ENCODE measurements at places on chromosomes 7 and 10.

DNA sequence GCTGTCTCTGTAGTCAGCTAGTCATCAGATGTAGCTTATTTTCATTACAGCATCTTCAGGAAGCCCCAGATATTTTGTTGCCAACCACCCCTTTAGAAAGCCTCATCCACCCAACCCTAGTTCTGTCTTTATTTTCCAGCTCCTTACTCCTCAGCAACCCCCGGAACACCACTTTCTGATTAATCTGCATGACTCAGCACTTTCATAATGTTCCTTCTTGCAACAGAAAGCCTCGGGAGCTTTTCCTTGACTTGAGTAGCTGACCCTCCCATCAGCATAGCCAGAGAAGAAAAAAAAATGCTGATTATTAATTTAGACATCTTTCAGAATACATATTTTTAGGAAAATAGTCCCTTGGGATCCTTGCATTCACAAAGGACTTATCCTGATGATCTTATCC lies 244.0 kb upstream of the CXCL12 start:
- no peak for DNase-seq

GRCh38 chr7:139842401-139843210 lies 13.5 kb downstream of the TBXAS1 start:
- no peak for DNase-seq

DNA sequence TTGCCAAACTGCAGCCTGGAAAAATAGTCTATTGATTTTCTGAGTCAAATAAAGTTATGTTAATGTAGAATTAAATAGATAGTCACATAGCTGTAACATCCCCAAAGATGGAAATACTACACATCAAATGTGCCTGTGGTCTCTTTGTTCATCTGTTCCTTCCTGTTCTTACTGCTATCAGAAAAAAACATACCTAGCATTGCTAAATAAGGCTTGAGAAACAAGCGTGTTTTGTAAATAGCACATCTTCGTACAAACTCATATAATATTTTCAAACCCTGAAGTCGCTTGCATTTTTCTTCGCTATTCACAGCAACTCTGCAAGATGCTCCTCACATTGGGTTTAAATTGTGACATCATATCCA lies 116.1 kb downstream of the KLF6 start:
- DNase-seq, result no peak

DNA sequence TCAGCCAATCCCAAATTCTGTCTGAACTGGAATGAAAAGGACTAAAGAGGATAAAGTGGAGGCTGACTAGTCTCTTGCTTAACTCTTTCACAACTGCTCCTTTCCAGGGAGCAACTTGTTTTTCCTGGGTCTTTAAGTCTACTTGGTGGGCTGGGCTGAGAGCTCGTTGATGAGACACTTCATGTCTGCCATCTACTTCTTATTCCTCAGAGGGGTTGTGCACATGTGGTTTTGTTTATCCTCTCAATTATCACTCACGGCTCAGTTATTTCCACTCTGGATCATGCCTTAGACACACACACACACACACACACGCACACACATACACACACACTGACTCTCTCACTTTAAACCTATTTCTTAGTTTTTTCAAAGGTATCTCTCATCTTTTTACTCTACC lies 298.6 kb upstream of the MTPN start:
- no peak for DNase-seq

GRCh38 chr10:7362471-7362870 lies 48.4 kb downstream of the SFMBT2 start:
- DNase-seq, result no peak

DNA sequence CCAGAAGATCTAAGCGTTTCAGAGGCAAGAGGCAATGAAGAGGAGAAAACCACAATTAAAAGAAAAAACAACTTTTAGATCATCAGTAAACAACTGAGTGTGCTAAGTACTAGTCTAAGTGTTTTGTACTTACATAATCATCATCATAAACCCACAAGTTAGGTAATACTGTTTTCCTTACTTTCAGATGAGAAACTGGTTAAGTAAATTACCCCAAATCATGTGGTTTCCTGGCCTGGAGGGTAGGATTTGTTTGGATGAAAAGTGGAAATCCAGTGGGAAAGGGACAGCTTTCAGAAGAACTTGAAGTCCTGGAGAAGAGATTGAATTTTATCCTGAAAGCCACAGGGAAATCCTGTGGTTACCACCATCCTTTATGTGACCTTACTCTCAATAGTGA lies 463.3 kb downstream of the LRMDA start:
- no peak for DNase-seq

DNA sequence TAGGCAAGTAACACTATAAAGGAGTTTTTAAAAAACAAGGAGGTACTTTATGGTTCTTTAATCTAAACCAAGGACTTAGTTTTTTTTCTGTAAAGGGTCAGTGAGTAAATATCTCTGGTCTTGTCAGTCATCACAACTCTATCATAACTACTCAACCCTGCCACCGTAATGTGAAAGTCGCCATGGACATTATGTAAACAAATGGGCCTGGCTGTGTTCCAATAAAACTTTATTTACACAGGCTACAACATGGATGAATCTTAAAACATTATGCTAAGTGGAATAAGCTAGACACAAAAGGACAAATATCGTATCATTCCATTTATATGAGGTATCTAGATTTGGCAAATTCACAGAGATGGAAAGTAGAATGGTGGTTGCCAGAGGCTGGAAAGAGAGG lies 60.8 kb upstream of the SP4 start:
- no peak for DNase-seq

- no peak for DNase-seq
Measured at GRCh38 chr7:27647046-27647445, 15.6 kb downstream of the HIBADH start.

- DNase-seq, result no peak
Measured at GRCh38 chr10:247480-247879, 112.2 kb downstream of the ZMYND11 start.

DNA sequence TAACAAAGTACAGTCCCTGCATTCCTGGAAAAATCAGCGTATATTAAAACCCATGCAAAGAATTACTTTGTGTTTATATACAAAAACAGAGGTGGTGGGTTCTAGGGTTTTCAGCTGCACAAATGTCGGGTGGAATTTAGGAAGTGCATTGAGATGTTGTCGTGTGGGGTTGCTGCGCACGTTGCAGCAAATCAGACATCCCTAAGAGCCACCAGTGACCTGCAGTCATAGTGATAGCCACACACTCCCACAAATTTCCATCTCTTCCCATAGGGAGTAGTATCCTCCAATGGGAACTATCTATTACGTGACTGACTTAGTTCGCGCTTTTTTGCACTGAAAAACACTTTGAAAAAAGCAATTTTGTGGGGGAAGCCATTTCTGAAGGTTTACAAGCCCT lies 375.2 kb upstream of the GALNT17 start:
- no peak for DNase-seq

- peak; percentile 9 for DNase-seq
Measured at GRCh38 chr10:71259815-71260501, 47.6 kb downstream of the UNC5B start.

DNA sequence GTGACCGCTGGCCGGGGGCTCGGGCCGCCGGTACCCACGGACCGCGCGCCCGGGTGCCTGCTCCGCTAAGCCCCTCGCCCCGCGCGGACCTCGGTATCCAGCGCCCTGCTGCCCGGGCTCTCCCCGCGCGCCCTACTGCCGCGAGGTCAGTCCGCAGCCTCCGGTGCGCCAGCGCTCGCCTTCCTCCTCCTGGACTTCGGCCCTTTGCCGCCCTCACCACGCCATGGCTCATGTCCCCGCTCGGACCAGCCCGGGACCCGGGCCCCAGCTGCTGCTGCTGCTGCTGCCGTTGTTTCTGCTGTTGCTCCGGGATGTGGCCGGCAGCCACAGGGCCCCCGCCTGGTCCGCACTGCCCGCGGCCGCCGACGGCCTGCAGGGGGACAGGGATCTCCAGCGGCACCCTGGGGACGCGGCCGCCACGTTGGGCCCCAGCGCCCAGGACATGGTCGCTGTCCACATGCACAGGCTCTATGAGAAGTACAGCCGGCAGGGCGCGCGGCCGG lies 483 bp downstream of the GDF10 start:
- DNase-seq, result no peak

- no peak for DNase-seq
Measured at GRCh38 chr10:10961072-10961471, 56.6 kb upstream of the CELF2 start.

- no peak for DNase-seq
Measured at GRCh38 chr7:498678-499641, 20.7 kb downstream of the PDGFA start.

- no peak for DNase-seq
Measured at GRCh38 chr7:41107330-41107937, 595.5 kb downstream of the INHBA start.

GRCh38 chr7:1418505-1419309 lies 40.6 kb downstream of the MICALL2 start:
- no peak for DNase-seq

GRCh38 chr7:134630893-134631292 lies 15.8 kb upstream of the BPGM start:
- DNase-seq, result no peak

DNA sequence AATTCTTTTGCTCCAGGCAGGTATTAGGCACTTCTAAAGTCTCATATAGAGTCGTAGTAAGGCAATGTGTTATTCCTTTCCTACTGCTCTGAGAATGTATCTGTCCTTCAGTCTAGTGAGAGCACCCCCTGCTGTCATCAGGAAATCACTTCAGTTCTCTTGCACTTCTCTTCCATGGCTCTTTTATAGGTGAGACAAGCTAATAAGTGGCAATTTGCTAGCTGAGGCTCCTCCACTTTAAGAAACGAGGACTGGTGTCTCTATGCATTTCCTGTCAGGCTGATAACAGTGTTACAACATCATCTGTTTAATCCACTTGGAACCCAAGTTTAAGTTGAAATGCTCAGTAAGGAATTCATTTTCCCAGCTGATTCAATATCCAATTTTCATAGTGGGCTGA lies 350.6 kb downstream of the TFEC start:
- peak; percentile 43 for DNase-seq

- no peak for DNase-seq
Measured at GRCh38 chr10:3748484-3748883, 36.5 kb downstream of the KLF6 start.

- DNase-seq, result no peak
Measured at GRCh38 chr10:53123311-53123710, 350.7 kb upstream of the MBL2 start.

GRCh38 chr7:144665689-144666381 lies 170.0 kb downstream of the TPK1 start:
- no peak for DNase-seq

DNA sequence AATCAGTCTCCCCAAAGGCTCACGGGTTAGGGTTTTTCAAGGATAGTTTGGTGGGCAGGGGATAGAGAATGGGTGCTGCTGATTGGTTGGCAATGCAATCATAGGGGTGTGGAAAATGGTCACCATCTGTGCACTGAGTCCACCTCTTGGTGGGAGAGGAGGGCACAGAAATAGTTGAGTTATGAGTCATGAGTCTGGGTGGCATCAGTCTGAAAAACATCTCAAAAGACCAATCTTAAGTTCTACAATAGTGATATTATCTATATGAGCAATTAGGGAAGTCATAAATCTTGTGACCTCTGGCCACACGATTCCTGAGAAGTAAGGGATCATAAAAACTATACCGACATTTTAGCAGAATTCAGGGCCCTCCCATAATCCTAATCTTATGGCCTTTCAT lies 62.7 kb downstream of the LGI1 start:
- DNase-seq, result no peak

- no peak for DNase-seq
Measured at GRCh38 chr10:117677890-117678500, 135.4 kb downstream of the EMX2 start.

DNA sequence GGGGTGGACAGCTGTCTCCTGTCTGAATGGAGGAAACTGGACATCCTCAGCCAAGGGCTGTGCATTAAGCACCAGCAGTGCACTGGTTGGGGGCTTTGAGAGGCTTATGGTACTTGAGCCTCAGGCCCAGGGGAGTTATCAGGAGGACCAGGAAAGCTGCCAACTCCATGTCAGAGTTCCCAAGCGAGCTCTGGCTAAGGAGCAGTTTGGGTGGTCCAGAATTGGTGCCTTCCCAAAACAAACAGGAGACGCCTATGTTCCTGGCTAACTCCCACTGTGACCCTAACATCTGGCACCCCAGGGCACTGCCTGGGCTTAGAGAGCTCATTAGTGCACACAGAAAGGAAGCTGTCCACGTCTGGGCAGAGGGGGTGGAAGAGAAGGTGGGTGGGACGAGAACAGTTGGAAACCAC lies 408.6 kb upstream of the NPVF start:
- no peak for DNase-seq

- DNase-seq, result peak; percentile 47
Measured at GRCh38 chr10:110919971-110920881, 822 bp downstream of the SHOC2 start.

DNA sequence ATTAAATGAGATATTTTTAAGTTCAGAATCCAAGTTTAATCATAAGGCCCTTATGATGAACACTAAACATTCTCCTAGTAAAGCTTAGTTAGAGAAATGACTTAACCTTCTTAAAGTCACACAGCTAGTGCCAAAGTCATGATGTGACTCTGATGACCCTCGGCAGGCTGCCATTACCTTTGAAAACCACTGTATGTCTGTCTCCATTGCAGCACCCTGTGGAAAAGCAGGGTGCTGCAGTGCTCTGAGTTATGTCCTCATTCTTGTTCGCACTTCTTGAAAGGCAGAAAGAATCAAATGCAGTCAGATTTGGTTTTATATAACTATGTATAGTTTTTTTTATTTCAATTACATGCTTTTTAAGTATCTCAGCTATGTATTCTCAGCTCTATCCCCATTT lies 105.0 kb downstream of the PHTF2 start:
- no peak for DNase-seq

- no peak for DNase-seq
Measured at GRCh38 chr7:149459540-149460452, 1.1 kb downstream of the ZNF777 start.
